ENCODE measurements at places on chromosomes 12 and 14.

DNA sequence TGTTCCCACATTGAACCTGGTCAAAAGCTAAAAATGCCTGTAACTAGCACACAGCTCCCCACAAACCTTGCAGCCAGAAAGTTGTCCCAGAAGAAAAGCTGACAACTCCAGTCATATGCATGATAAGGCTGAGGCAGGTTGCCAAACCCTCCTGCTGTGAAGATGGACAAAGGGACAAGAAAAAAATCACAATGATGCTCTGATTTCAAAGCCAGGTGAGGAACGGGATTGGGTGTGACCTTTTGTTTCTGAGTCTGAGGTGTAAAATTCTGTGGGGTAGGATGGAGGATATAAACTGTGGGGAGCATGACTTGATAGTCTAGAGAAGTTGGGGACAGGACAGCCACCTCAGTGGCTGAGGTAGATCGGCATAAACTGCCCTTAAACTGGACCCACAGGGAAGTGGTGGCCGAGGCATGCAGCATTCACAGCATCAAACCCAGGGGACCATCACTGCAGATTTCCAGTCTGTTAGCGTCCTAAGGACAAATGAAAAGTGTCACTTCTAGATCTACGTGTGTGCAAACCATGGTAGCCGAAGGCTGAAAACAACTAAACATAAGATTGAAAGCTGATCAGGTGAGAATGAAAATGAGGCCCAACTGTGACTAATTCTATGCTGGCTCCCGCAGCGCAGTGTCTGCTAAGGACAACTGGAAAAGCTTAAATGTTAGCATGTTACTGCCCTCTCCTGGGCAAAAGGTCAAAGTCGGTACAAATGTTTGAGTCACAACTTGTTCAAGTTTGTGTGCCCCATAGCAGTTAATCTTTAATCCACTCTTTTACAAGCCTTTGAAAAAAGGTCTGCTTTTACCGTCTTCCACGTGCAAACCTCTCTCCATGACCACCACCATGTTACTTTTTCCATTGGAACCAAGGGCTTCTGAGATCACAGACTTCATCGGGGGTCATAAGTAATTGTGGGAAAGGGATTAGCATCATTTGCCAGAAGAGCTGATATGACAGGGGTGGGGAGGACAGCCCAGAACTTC lies 39.8 kb downstream of the GRIN2B start:
- DNase-seq, result no peak

GRCh38 chr14:91095178-91095577 lies 18.7 kb upstream of the DGLUCY start:
- no peak for DNase-seq

- no peak for DNase-seq
Observed at GRCh38 chr12:31726575-31726974, 2.2 kb downstream of the AMN1 start.

DNA sequence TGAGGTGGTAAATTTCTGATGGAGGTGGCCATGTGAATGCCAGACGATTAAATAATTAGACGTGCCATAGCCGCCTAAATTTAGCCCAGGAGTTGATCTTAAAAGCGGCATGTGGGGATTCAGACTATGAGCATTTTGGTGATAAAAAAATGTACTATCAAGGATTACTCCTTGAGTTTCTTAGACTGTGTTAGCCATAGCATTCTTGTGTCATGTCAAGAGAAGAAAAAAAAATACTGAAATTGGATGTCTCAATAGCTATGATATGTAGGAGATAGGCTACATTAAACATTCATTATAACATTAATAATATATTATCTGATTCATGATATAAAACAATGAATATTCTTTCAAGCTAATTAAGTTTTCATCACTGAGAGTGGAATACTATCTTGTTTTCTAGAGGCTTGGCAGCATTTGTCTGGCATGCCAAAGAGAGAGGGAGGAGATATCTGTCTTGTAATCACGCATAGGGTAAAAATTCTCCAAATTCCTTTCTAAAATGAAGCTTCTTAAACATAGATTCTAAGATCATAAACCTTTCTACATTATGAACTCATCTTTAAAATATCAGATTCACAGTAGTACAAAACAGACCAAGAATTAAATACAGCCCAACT lies 727.0 kb downstream of the C12orf50 start:
- no peak for DNase-seq

- no peak for DNase-seq
Observed at GRCh38 chr12:75364919-75365318, 26.0 kb upstream of the GLIPR1L2 start.

DNA sequence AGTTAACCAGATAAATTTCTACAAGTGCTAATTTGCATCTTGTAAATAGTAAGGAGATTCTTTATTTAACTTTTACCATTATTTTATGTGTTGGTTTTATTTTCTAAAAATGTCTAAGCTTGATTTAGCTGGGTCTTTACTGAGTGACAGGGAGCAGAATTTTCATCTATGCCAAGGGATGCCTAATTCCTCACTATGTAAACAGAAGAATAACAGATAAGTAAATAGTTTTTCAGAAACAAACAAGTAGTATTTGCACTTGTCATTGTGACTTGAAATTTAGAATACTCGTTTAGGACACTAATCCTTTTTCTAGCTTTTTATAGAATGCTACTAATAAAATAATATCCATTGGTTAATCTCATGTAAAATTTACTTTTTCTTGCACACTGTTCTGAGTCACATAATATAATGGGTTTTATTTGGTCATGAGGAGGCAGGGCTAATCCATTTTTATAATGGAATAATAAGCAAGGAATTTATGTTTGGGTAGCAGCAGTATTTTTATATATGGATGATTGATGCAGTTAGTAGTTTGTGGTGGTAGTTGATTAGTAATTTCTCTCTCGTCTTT lies 746.5 kb downstream of the SLC6A15 start:
- DNase-seq, result no peak

GRCh38 chr12:2664721-2665577 lies 129.8 kb upstream of the FKBP4 start:
- DNase-seq, result no peak

GRCh38 chr14:51473808-51474565 lies 177.7 kb upstream of the FRMD6 start:
- DNase-seq, result no peak

- DNase-seq, result no peak
Observed at GRCh38 chr12:57372233-57372632, 58.6 kb downstream of the R3HDM2 start.

DNA sequence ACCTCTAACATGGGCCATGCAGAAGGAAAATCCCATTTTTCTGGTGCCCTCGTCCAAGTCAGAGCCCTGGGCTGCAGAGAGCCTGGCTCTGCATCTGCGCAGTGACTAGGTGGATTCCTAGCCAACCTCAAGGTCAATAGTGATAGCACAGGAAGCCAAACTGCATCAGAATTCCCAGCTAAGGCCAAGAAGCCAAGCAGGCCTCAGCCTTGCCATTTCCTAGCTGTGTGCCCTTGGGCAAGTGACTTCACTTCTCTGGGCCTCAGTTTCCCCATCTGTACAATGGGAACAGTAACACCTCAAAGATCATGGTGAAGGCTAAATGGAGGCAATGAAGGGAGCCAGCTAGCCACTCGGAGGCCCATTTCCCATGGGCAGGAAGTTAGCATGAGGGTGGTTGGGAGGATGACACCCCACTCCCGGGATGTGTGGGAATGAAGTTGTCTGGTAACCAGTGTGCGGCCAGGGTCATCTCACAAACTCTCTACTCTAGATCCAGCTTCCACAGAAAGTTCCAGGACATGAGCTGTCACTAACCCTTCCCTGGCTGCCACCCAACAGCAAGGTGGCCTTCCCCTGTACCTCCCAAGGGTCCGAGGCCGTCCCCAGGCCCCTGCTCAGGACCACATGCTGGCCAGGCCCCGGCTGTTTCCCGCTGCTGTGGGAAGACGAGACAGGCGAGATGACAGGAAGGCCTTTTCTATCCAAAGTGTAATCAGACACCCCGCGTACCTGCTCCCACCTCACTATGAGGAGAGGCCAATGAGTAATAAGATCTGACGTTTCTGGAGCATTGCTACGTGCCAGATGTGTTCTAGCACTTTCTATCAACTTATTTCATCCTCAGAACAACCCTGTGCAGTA lies 125.7 kb downstream of the SCARB1 start:
- DNase-seq, result no peak

DNA sequence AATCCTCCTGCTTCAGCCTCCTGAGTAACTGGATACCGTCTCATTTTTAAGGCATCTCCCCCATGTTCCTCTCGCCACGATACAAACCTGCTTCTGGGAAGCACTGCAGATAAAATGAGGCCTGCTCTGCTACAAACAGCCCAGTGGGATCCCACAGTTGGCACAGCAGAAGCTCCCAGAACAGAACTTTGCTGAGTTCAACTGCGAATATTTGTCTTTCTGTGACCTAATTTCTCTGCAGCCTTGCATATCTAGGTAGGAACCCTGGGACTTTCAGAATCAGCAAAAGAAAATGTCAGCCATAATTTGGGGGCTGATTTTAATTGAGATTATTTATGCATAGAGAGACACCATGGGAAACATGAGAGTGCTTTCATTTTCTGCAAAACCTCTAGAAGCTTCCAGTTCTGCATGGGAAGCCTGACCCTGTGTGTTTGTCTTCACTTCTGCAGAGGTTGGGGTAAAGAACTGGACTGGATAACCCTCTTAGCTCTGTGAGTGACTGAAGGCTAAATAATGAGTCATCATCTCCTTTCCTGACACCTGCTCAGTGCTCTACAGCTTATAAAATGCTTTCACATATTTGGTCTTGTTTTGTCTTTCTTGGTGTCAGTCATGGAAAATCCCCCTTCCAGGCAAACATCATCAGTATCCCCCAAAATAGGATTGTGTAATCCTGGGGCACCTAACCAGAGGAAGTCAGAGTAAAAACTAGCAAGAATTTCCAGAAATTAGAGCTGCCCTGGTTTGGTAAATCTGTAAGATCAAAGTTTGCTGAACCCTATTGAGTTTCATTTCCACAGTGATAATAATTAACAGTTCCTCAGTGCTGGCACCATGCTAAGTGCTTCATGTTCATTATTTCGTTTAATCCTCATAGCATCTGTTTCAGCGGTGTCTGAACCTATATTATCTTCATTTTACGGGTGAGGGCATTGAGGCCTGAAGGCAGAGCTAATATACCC lies 185.8 kb downstream of the SLC15A4 start:
- DNase-seq, result no peak

DNA sequence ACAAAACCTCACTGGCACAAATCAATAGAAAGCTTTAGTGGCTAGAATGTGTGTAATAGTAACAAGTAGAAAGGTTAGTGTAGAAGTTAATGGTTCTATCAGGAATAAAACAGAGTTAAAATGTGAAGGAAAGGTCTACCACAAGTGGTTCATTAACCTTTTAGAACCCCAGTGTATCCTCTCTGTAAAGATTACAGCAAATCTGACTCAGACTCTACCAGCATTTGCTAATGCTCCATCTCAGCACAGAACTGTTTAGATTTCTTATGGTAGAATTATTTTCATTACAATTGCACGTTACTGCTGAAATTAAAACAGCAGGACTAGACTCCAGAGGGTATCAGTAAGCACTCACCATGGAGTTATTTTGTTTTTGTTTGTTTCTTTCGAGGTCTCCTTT lies 609.0 kb upstream of the LMO3 start:
- no peak for DNase-seq

DNA sequence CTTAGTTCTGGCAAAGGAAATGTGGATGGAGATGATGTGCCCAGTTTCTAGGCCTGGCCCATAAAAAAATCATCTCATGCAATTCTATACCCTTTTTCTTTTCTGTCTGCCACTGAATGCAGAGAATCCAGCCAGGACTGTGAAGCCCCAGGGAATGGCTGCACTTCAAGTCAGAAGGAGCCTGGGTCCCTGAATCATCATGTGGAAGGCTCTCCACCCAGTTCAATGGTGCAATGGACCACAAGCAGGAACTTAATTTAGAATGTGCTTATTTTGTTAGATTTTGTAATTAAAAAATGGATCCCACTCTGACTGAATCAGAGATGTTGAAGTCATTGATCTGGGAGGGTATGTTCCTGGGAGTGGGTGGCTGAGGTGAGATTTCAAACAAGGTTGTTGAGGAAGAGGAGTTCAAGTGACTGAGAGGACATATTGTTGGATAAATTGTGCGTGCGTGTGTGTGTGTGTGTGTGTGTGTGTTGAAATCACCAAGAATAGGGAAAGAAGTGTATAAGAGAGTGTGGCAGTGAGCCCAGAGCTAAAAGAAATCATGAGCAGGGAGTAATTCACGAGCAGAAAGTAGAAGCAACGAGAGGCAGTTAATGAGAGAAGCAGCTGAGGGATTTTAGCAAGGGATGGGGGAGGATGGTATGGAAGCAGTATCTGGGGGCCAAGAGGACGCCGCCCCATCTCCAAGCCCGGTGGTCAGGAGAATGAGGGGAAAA lies 125.4 kb downstream of the TMX1 start:
- DNase-seq, result no peak

GRCh38 chr12:111419784-111420183 lies 14.1 kb downstream of the SH2B3 start:
- no peak for DNase-seq

DNA sequence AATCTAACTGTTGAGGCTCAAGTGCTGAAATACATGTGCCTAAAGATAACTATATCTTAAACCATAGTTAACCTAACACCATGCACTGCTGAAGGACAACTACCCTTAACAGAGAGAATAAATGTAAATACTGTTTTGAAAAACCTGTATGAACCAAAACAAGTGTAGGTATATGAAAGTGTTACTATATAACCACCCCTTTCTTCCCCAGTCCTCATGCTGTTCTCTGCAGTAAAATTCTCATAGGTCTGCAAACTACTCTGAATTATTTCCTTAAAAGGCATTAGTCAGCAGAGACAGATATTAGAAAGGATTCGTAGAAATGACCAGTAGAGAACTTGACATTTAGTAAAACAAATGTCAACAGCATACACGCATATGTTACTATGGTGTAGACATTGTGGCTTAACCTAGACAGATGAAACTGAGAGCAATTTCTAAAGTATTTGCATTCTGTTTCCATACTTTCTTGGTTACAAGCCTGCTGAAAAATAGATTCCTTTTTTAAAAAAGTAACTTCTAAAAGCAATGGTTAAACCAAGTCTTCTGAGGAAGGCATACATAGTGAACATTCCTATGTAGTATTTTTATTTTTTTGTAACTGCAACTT lies 13.9 kb downstream of the CSRP2 start:
- DNase-seq, result no peak

- no peak for DNase-seq
Observed at GRCh38 chr12:117914686-117915085, 54.1 kb downstream of the KSR2 start.

DNA sequence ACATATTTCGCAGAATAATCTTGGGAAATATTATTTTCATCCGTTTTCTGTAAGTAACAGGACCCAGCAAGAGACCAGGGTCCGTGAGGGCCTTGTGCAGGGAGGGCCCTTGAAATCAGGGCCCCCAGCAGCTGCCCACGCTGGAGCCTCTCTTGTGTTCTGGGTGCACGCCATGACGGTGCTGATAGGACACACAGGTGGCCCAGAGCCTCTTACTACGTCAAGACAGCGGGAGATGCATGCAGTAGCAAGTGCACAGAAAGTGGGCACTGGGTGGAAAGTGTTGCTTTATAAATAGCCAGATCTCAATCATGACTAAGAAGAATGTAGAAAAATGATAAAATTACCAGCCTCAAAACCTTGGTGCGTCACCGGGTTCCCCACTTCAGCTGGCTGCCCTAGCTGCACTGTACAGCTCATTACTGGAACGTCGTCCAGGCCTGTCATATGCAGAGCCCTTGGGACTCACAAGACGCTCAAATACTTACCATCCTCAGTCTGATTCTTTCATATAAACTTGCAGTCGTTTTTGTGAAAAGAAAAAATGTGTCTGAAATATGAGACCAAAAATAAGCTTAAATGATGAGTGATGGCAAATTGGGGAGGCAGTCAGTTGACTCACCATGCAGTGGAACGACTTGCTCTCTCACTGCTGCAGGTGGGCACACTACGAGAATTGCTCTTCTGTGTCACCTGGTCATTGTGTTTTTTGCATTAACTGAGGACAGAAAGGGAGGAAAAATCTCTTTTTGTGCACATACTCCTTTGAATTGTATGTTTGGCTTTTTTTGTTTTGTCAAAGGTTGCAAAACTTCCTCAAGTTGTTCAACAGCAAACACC lies 68.2 kb downstream of the DDX51 start:
- no peak for DNase-seq
